ENCODE measurements at places on chromosomes 4 and X. TPM values are rescaled to one million over a fixed set of nuclear protein-coding genes. Genes with fewer than 3 reads are reported as not detected.

Gene MAGEE2
- not detected for polyA plus RNA-seq

Gene TLR6
- 0.44 TPM for polyA plus RNA-seq

Gene IL3RA
- not detected for polyA plus RNA-seq

Gene PRDM8
- 0.43 TPM for polyA plus RNA-seq

Gene CYP4V2
- polyA plus RNA-seq, result 4.2 TPM

Gene FAM9C
- polyA plus RNA-seq, result not detected

Gene SPANXN3
- polyA plus RNA-seq, result not detected

Gene GPM6B
- polyA plus RNA-seq, result 218 TPM

Gene SLC6A8
- 0.39 TPM for polyA plus RNA-seq

Gene TENT5D
- not detected for polyA plus RNA-seq

Gene GAGE2A
- not detected for polyA plus RNA-seq

Gene MSX1
- 0.86 TPM for polyA plus RNA-seq

Gene ARHGAP24
- polyA plus RNA-seq, result 2.1 TPM

Gene SHROOM4
- polyA plus RNA-seq, result not detected

Gene USP17L5
- not detected for polyA plus RNA-seq

Gene FHIP1A
- polyA plus RNA-seq, result 9.8 TPM

Gene PABPC5
- polyA plus RNA-seq, result 9.2 TPM

Gene VCX
- not detected for polyA plus RNA-seq

Gene PF4V1
- polyA plus RNA-seq, result not detected

Gene SPANXA1
- not detected for polyA plus RNA-seq

Gene UGT2B11
- polyA plus RNA-seq, result not detected

Gene KIF4A
- 0.07 TPM for polyA plus RNA-seq

Gene HTR2C
- polyA plus RNA-seq, result 0.36 TPM

Gene TMEM31
- polyA plus RNA-seq, result not detected

Gene TRIM75
- polyA plus RNA-seq, result not detected

Gene PNMA6E
- polyA plus RNA-seq, result not detected

Gene CAMK2D
- 167 TPM for polyA plus RNA-seq

Gene SYP
- 102 TPM for polyA plus RNA-seq

Gene TMSB15B
- polyA plus RNA-seq, result 26.4 TPM

Gene RIBC1
- polyA plus RNA-seq, result not detected

Gene ITIH6
- not detected for polyA plus RNA-seq

Gene DDIT4L
- polyA plus RNA-seq, result 1.8 TPM

Gene SMAD1
- 4.6 TPM for polyA plus RNA-seq

Gene RASL11B
- polyA plus RNA-seq, result 12.6 TPM

Gene TEC
- 0.06 TPM for polyA plus RNA-seq

Gene XK
- polyA plus RNA-seq, result 8.1 TPM

Gene SMR3B
- not detected for polyA plus RNA-seq

Gene ARMCX5
- polyA plus RNA-seq, result 13.0 TPM

Gene FAM133A
- 0.84 TPM for polyA plus RNA-seq

Gene DRD5
- not detected for polyA plus RNA-seq

Gene GABRB1
- 31.8 TPM for polyA plus RNA-seq

Gene NONO
- 71.7 TPM for polyA plus RNA-seq

Gene PABPC1L2A
- polyA plus RNA-seq, result not detected

Gene CFAP299
- 4.9 TPM for polyA plus RNA-seq

Gene GAGE12F
- polyA plus RNA-seq, result not detected

Gene ELF4
- polyA plus RNA-seq, result not detected

Gene ENAM
- not detected for polyA plus RNA-seq

Gene CORIN
- 1.7 TPM for polyA plus RNA-seq

Gene ADGRG4
- polyA plus RNA-seq, result not detected

Gene SATL1
- 1.2 TPM for polyA plus RNA-seq

Gene CENPVL2
- 0.35 TPM for polyA plus RNA-seq

Gene FGF5
- 1.8 TPM for polyA plus RNA-seq

Gene AWAT2
- not detected for polyA plus RNA-seq

Gene MXRA5
- not detected for polyA plus RNA-seq

Gene PAGE1
- polyA plus RNA-seq, result not detected

Gene PRSS12
- polyA plus RNA-seq, result 0.55 TPM

Gene CLTRN
- 0.82 TPM for polyA plus RNA-seq

Gene SSX2B
- not detected for polyA plus RNA-seq

Gene DCHS2
- polyA plus RNA-seq, result 1.9 TPM

Gene DUX4
- not detected for polyA plus RNA-seq

All from Purkinje cell (primary cell).